T follicular helper cell (primary cell): ENCODE measurements at places on chromosomes 2 and 18.

- DNase-seq = no peak
These were observed 49.6 kb upstream of the KLF7 start for GRCh38 chr2:207215308-207215707.

- DNase-seq = peak; percentile 42
These were observed 73.4 kb downstream of the INPP4A start for GRCh38 chr2:98518101-98518500.

DNA sequence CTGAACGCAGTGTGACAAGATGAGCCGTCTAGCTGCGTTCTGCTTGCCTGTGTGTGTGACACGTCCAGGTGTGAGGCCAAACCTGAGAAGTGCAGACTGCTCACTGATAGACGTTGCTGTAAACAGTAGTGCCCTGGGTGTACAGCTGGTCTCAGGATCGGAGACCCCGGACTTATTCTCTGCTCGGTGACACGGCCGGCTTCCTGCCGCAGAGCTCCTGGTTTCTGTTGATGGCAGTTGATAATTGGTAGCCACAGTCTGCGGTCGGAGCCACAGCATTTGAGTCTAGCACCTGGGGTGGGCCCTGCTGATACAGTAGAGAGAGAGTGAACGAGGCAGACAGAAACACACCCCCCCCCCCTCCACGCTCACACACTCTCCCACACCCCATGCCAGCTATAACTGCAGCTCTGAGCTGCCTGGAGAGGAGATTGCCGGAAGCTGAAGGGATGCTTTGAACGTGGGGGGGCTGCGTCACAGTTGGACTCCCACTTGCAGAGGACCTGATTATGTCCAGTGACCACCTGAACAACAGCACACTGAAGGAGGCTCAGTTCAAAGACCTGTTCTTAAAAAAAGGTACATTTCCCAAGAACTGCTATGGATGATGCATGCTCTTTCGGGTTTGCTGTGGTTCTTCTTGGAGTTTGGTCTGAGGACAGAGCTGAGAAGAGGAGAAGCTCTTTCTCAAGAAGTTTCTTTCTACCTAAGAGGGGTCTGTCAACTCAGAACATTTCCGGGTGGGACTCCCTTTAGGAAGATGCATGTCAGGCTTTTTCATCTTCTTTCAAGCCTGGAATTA, 114.0 kb downstream of the FAM210A start:
- peak; percentile 75 for DNase-seq

GRCh38 chr2:119760237-119760955, 674 bp downstream of the PTPN4 start:
- DNase-seq = no peak

GRCh38 chr2:12428324-12428723, 288.4 kb upstream of the TRIB2 start:
- DNase-seq = no peak

DNA sequence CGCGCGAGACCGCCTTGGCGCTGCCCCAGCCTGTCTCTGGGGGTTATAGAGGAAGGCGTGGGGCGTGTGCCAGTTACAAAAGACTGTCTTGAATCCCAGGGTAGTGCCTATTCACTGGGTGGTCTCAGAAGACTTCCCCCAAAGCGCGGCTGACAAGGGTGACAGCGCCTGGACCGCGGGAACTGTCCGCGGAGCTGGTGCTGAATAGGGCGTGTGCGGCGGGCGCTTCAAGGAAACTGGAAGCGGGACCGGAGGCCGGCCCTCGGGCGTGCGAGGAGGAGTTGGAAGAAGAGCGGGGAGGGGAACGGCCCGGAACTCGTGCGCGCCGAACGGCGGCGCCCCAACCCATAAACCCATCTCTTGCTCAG, 2.3 kb downstream of the EGR4 start:
- peak; percentile 25 for DNase-seq

GRCh38 chr2:65549631-65550030, 117.2 kb upstream of the SPRED2 start:
- no peak for DNase-seq

DNA sequence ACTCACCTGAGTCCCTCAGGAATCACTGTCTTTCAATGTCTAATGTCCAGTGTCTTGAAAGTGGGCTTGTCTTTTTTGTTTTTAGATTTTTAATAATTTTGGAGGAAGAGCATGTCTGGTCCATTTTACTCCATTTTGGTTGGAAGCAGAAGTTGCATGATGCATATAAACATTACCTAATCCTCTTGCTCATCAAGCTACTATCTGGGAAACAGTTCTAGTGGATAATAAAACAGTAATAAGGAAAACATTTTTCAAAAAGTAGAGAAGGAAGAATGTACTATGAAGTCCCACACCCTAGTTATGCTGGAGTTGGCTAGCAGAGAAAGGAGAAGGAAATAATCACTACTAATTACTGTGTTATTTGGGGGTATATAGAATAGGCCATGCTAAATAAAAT, 263.7 kb downstream of the ETAA1 start:
- DNase-seq = no peak

GRCh38 chr2:217804791-217805667, 197.8 kb downstream of the TNS1 start:
- DNase-seq = no peak

DNA sequence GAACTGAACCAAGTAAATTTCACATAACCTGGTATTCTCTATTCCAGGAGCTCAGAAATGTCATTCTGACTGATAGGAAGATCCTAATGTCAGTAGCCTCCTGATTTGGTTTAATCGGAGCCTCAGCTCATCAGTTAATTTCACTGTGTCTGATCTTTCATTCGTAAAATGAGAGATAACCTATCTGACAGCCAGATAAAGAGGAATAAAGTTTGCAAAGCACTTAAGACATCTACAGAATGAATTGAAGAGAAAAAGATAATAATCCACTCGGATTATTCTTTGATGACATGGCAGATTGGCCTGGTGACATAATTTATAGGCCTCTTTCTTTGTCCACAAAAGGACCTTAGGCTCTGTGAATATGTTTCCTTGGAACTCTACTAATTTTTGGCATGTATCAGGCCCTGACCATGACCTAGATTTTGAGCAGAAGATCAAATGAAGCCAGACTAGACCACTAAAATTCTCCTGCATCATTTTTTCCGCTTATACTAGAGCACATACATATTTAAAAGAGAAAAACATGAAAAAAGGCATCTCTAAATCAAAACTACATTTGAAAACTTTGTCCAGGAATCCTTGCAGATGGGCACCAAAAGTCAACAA, 312.4 kb downstream of the MTX2 start:
- no peak for DNase-seq

DNA sequence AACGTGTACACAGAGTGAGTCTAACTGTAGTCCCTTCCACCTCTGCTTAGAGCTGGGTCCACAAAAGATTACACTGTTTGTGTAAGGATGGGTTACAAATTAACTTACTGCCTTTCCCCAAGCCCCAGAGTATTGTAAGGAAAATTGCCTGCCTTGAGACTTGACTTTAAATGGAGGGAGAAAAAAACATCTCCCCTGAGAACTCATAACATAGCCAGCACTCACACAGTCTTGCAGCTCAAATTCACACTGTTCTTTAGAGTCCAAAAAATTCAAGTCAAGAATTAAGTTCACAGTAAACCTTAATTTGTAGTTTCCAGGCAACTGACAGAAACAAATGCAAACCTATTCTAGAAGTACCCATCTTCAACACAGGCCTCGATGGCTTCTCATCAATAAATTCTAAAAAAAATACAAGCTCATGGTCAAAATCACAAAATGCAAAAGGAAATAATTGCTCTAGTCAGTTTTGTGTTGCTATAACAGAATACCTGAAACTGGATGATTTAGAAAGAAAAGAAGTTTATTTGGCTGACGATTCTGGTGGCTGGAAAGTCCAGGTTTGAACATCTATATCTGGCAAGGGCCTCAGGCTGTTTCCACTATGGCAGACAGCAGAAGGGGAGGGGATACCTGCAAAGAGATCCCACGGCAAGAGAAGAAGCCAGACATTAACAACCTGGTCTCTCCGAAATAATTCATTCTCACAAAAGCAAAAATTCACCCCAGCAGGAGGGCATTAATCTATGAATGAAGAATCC, 34.6 kb upstream of the TMEM17 start:
- no peak for DNase-seq

DNA sequence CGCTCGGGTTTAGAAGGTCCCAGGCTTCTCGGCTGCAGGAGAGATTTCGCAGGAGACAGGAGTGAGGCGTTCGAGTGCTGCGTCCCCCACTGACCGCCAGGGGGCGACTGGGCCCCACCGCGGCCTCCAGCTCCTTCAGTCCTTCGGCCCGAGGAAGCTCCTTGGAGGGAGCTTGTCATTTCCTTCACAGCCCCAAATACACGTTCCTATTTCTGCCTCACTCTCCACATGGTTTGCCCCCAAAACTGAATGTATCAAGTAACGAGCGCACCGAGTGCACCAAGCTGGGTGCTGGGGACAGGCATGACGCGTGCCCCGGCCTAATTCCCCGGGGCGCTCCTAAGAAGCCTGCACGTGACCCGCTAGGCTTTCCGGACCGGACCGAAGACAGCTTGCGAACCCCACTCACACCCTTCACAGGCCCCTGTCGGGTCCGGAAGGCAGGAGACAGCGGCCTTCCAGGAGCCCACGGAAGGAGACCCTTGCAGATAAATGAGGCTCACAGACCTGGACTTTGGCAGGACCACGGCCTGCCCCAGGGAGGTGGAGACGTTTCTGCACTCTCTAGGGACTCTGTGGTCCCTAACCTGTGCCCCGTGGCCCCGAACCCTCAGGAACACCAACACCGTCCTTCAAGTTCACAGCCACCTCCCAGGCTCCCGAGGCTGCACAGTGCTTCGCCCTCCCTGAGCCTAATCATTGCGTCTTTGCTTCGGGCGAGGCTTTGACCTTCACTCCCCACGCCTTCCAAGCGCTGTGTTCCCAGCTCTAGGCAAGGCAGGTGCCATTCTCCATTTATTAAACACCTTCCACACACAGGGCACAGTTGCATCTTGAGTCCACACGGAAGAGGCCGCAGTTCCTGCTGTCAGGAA, 13.0 kb upstream of the FAHD2A start:
- DNase-seq = peak; percentile 5

DNA sequence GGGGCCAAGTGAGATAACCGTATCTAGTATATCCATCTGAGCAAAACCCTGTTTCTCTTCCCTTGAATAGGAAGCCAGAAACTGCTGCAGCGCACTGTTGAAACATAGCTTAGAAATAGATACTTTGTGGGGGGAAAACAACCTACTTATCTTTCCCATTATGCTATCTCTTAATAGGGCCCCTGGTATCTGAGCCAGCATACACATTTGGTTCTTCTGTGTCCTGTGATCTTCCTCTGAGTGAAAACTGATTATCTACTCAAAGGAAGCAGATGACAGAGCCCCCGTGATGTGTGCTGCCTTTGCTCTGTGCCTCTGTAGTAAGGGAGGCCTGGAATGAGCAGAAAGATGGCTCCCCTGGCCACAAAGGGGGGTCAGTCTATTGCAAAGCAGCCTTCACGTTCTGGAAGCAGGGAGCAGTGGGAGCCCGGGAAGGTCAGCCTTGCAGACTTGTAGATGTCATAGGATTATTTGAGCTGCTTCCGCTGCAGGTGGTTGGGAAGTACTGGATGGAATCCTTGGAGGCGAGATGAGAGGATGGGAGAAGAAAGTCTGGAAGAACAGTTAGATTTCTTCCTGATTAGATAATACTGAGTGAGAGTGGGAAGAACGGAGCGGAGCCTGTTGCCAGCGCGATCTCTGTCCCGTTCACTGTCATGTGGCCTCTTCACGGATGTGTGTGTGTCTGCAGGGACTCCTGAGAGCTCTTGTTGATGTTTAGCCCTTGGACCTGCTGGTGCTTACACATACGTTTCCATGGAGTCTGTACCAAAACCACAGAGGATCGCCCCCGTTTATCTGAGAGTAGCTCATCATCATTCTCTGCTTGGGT, 150.1 kb downstream of the AGAP1 start:
- DNase-seq = no peak

- no peak for DNase-seq
These were observed 369.6 kb upstream of the ID2 start for GRCh38 chr2:8312221-8312620.

DNA sequence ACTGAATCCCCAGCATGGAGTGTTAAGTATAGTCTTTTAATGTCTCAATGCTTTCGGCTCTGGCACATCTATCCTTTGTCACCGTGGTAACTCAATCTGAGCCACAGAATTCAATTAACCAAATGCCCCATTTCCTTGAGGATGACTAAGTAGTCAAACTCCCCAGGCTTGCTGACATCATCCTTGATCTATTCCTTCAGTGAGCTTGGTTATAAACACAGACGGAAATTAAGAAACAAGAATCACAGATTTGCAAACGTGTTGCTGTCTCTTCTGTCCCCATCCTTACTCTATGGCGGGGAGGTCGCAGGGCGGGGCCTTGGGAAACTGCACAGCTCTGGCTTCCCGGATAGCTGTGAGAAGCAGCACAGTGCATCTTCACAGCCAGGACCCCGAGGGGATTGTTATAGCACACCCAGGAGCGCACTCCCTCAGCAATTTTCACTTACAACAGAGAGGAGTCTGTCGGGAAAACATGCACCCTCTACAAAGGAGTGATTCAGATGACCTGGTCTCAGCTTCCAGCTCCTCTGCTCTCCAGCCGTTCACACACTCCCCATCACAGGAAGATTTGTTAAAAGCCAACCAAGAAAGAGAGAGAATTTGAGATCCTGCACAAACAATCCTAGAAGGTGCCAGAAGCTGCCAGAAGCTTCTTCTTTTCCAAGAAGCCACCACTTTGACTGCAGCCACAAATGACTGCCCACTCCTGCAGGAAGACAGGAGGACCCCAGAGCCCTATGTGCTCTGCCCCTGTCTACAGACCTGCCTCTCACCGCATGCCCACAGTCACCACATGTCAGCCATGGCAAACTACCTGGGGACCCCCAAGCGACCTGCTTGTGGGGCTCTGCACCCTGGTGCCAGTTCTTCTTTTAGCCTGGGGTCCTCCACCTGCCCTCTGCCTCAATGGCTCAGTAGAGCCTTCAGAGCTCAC, 44.9 kb upstream of the YWHAQ start:
- no peak for DNase-seq

- DNase-seq = no peak
These were observed 22.9 kb downstream of the RIT2 start for GRCh38 chr18:43092539-43092938.

GRCh38 chr2:4404363-4404762, 701.0 kb downstream of the DCDC2C start:
- no peak for DNase-seq

- DNase-seq = no peak
These were observed 185.9 kb downstream of the SLC39A10 start for GRCh38 chr2:195842932-195843331.

- no peak for DNase-seq
These were observed 152.6 kb downstream of the RTN4 start for GRCh38 chr2:54897420-54898310.

DNA sequence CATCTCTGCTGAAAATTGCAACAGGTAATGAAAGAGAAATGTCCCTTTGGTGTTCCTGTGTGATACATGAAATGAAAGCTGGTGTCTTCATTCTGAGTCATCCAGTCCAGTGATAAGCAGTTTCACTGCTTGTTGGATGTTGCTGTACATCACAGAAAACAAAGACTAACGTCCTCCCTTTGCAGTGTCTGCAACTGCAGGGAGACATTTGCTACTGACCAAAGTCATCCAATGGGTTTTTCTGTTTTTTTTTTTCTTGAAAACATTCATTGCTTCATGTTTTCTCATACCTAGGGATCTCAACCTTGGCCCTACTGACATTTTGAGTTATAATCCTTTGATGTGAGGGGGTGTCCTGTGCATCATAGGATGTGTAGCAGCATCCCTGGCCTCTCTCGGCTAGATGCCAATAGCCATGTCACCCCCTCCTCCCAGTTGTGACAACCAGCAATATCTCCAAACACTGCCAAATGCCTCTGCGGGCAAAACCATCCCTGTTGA, 63.6 kb upstream of the FZD5 start:
- DNase-seq = no peak
